Fibroblast of skin of back (primary cell): ENCODE measurements at places on chromosomes 6 and 20.

DNA sequence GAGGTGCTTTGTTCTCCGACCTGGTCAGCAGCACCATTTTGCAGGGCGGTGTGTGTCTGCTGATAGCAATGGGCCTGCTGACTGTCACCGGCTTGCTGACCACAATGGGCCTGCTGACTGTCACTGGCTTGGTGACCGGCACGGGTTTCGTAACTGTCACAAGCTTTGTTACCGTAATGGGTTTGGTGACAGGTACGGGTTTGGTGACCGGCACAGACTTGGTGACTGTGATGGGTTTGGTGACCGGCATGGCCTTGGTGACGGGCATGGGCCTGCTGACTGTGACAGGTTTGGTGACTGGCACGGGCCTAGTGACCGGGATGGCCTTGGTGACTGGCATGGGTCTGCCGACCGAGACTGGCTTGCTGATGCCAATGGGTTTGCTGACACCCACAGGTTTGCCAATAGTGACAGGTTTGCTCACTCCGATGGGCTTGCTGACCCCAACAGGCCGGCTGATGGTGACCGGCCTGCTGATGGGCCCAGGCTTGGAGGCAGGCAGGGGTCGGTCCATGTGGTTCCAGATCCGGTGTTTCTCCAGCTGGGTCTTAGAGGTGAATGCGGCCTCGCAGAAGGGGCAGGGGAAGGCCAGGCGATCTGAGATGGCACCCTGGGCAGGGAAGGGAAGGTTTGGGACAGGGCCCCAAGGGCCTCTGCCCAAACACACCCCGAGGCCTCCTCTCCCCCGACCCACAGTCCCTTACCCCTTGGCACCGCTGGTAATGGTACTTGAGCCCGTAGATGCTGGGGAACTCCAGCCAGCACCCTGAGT is 3.4 kb downstream of the ZNF512B start:
- DNase-seq: no peak

DNA sequence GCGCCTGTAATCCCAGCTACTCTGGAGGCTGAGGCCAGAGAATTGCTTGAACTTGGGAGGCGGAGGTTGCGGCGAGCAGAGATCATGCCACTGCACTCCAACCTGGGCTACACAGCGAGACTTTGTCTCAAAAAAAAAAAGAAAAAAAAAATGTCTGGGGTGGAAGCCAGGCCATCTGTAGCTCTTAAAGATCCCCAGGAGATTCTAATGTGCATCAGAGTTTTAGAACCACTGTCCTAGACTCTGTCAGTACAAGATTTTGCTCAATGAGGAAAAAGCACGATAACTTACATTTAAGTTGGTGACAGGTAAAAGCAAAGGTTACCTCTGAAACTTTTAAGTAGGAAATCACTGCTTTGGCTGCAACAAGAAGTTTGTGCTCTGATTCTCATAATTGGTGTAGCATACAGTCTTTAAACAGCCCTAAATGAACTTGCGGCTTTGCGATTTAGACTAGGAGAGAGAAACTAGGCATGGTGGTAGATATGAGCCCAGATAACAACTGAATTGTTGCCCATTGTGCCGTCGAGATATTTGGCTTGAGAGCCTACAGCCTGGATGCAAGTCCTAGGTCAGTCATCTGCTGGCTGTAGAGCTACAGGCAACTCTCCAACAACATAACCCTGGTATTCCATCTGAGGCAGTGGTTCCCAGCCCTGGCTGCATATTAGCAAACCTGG is 67.2 kb downstream of the BACH2 start:
- no peak for DNase-seq

DNA sequence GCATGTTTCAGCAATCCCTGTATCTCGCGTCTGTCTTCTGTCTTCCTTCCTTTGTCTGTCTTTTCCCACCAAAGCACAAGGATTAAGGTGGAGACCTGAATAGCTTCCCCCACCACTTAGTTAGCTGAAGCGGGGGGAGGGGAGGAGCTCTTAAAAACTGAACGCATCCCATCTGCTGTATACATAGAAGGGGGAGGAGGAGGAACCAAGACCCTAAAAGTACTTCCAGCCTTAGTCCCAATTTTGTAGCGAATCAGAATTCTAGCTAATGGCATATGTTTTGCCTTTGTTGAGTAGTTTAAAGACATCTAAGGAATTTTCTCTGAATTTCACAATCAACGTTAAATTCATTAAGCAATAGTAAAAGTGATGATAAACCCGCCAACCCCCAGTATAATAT is 47.9 kb downstream of the GNAS start:
- DNase-seq: no peak

DNA sequence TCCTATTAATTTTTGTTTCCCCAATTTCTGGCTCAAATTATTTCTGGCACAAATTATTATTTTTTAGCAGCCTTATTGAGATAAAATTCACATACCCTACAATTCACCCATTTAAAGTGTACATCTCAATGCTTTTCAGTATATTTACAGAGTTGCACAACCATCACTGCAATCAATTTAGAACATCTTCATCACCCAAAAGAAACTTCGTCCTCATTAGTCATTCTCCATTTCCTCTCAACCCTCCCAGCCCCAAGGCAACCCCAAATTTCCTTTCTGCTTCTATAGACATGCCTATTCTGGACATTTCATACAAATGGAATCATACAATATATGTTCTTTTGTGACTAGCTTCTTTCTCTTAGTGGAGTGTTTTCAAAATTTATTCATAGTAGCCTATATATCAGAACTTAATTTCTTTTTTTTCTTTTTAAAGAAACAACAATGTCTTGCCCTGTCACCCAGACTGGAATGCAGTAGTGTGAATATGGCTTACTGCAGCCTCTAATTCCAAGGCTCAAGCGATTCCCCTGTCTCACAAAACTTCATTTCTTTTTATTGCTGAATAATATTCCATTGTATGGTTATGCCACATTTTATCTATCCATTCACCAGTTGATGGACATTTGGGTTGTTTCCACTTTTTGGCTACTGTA is 84.5 kb downstream of the DNAH8 start:
- DNase-seq: peak; percentile 50

- DNase-seq: no peak
Observed at GRCh38 chr20:63767456-63767855, 27.9 kb downstream of the SLC2A4RG start.

DNA sequence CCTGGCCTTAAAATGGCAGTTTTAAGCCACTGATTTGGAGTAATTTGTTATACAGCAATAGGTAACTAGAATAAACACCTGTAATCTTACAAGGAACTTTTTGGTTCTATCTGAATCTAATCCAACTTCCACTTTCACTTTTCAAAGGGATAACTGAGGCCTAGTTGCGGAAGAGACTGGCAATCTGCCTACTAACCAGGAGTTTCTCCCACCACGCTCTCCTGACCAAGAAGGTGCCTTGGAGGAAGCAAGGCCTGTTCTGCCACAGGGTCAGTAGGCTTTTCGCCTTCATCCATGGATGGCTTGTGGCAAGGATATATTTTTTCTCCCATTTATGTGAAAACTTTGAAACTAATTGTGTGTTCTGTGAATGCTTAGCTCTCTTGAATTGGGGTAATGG is 12.9 kb upstream of the MYBL2 start:
- DNase-seq: no peak

- DNase-seq: peak; percentile 83
Observed at GRCh38 chr6:4647414-4648365, 128.5 kb upstream of the CDYL start.

GRCh38 chr6:190596-191395 is 101.5 kb upstream of the DUSP22 start:
- no peak for DNase-seq

- DNase-seq: no peak
Observed at GRCh38 chr20:54668271-54669039, 193.1 kb downstream of the DOK5 start.

DNA sequence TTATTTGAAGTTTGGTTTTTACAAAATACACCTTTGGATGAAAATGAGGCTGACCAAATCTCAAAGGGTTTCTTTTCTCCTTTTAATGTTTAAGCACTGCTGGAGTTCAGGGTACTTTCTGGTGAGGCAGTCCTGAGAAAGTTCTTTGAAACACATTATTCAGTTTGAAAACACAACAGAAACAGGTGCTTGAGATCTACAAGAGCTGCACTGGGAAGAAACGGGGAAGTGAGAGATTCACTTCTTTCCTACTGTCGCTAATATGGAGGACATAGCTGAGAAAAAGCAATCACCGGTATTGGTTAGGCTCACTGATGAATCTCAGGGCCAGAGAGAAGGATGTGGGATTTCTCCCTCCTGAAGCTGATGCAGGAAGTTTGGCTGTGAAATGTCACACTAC is 22.9 kb upstream of the TMEM170B start:
- DNase-seq: no peak

GRCh38 chr6:44161997-44162338 is 3.3 kb downstream of the CAPN11 start:
- DNase-seq: peak; percentile 57

DNA sequence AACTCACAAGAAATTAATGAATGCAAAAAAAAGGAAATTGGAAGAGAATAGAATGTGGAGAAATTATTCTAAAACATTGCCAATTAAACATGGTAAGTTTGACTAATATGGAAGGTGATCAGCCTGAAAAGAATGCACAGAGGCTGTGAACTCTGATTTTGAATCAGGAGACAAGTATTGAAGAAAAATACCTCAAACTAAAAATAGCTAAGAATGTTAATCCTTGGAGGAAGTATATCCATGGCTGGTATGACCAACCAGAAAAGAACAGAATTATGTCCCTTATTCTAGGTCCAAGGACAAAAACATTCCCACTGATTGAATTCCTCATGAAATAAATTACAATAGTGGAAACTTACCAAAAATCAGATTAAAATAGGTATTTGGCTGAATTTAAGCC is 7.3 kb upstream of the RIMS1 start:
- peak; percentile 71 for DNase-seq

GRCh38 chr20:731891-732560 is 36.3 kb downstream of the SLC52A3 start:
- no peak for DNase-seq

- DNase-seq: no peak
Observed at GRCh38 chr20:1721687-1722512, 64.3 kb upstream of the SIRPG start.

DNA sequence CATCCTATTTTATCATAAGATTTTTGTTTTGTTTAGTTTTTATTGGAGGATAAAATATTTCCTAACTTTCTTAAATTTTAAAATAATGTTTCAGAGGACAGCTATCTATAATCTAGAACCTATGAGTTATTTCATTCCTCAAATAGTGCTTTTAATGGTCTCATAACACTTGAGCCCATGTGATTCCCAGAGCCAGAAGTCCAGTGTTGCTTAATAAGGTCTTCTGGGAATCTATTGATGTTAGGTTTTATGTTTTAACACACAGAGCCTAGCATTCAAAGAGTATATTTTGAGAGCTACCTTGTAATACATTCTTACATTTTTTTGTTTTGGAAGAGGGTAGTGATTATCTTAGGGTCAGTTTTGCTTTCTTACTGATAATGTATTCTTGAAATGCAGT is 200.2 kb downstream of the CENPW start:
- no peak for DNase-seq

DNA sequence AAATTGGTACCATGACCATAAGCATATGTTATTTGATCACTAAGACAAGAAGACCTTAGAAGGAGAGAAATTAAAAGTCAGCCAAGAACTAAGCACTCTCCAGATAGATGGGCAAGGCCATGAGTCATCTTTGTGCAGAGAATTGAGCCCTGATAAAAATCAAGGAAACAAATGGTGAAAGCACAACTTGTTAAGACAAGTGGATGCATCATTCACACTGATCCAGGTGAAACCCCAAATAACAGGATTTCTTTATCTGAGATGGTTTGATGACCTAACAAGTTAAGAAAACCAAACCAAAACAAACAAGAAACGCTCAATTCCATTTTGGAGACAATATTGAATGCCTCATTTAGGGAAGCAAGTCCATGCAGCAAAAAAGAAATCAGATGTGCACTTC is 121.6 kb downstream of the ADAT2 start:
- no peak for DNase-seq

GRCh38 chr6:139356924-139357323 is 17.5 kb downstream of the CITED2 start:
- DNase-seq: no peak

DNA sequence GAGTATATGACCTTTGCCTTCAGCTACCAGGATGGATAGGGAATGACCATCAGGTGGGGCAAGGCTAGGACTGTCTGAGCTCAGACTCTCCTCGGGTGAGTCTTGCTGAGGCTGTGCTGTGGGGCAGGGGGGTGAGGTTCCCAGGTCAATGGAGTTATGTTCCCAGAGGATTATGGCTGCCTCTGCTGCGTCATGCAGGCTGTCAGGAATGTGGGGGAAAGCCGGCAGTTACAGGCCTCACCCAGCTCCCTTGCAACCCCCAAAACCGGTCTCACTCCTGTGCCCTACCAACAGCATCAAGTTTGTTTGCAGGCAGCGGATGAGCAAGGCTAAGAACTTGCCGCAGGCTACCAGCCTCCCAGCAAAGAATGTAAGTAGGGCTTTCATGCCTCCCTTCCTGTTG is 93.5 kb downstream of the ESR1 start:
- DNase-seq: no peak

GRCh38 chr6:164007881-164008280 is 593.4 kb downstream of the QKI start:
- no peak for DNase-seq

DNA sequence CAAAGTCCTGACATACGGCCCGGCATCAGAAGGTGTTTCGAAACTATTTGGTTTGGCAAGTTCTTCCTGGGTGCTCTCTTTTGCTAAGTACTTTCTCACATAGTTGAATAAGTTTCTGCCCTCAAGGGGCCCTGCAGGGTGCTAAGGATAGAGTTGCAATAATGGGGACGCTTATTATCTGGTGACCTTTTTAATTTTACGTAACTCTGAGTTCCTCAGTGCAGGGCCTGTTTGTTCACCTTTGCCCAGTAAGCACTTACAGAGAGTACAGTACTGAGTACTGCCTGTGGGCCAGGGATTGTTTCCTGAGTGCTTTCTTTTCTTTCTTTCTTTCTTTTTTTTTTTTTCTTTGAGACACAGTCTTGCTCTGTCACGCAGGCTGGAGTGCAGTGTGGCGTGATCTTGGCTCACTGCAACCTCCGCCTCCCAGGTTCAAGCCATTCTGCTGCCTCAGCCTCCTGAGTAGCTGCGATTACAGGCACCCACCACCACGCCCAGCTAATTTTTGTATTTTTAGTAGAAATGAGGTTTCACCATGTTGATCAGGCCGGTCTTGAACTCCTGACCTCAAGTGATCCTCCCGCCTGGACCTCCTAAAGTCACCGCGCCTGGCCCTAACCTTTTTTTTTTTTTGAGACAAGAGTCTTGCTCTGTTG is 4.5 kb upstream of the PXMP4 start:
- DNase-seq: no peak

- no peak for DNase-seq
Observed at GRCh38 chr6:3454273-3455010, 2.4 kb downstream of the SLC22A23 start.

- no peak for DNase-seq
Observed at GRCh38 chr20:54260116-54260515, 52.2 kb downstream of the PFDN4 start.

DNA sequence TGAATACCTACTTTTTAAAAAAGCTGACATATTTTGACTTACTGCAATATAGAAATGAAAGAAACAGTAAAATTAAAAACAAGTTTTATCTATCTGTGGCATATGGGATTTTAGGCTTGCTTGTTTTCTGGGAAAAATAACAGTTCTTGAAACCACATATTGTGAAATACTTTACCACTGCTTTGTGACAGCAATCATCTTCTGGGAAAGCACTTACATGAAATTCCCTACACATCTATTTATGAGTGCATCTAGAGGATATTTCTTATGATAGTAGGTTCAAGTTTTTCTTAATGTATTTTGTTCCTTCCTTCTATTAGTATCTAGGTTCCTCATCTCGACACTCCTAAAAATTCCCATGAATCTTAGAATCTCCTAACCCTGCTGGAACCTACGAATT is 75.2 kb downstream of the STXBP5 start:
- DNase-seq: peak; percentile 19
